ENCODE measurements at places on chromosomes 5 and 9.

- no peak for ATAC-seq
These were observed 8.9 kb upstream of the SMIM32 start for GRCh38 chr5:136201870-136202269.

DNA sequence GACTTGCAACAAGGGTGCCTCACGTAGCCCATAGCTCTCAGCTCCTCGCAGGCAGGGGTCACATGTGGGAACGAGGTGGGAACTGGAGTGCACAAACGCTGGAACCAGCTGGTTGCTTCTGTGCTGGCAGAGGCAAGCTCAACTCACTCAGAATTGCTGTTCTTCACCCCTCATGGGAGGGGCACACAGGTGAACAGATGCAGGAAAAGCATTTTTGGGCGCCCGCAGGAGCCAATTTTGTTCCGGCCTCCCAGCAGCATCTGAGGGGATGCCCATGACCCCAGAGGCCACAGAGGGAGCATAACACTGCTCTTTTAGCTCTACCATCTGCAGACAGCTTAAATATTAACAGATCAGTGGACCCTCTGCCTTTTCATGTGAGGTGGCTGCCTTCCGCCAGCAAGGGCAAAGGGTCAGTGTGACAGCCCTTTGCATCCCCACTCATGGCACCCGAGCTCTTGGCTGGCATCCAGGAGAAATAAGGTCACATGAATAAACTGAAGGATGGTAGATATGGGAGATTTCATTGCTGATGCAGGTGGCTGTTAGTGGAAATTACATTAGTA lies 196.2 kb downstream of the SLCO4C1 start:
- ATAC-seq, result no peak

- ATAC-seq, result no peak
These were observed 92.5 kb upstream of the TNFSF8 start for GRCh38 chr9:115022760-115023434.

DNA sequence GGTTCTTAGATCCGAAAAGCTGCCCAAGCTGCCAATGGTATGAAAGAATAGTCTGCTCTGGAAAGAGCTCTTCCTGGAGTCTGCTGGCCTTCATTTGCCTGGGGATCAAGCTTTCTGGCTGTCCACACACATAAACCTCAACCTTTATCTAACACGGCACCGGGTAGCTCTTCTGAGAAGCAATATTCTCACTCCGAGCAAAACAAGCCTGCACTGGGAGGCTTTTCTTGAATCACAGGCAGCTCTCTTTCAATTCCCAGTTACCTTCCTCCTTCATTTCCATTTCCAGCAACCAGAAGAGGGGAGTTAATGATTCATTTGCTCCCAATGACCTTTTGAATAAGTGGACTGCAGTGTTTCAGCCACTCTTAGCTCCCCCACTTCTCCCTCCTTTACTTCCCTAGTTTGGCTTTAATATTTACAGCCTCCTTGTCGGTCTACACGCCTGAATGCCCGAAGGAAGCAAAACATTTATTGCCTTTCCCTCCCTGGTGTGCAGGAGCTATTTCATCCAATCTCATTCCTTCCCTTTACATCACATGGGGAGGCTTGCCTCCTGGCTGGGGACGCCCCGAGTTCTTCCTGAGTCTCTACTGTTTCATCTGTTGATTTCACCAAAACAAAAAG lies 187.1 kb downstream of the ARHGEF28 start:
- ATAC-seq, result peak; percentile 82

DNA sequence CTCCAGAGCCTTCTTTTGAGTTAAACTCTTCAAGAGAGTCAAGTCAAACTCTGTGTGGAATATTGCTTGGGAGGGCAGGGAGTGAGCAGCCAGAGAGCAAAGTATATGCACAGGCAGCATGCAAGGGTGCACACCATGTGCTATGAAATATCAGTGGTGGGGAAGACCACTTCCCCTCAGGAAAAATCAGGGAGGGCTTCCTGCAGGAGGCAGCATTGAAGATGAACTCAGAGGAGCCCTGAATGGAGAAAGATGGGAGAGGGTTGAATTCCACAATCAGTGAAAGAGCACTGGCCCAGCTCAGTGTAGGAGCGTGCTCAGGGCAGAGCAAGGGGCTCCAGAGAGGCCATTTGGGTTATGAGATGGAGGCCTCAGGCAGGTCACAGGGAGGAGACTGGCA lies 41.9 kb downstream of the CCDC180 start:
- no peak for ATAC-seq

DNA sequence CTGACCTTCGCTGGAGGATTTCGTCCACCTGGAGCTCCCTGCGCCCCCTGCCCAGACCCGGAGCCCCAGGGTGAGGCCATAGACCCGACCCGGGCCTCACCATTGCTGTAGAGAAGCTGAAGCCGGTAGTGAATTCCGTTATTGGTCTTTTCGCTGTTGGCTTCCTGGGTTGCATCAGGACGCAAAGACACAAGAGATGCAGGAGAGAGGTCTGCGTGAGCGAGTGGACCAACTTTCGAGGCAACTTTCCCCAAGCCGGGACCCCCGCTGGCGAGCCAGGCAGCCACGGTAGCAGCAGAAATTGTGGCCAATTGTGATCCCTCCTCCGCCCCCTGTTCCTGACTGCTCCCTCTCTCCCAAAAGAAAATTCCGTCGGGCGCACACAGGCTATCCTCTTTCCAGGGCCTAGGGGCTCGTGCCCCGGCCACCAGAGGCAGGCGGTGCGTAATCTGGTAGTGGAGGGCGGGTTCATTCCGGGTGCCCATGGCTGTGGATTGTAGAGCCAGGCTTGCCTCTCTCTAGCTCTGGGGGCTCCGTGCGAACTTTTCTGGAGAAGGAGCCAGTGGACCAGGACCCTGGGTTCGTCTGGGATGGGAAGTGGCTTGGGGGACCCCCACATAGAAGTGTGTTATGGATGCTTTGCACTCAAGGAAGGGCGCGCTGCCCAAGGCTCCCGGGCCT lies 3.3 kb downstream of the EBF1 start:
- ATAC-seq, result no peak

GRCh38 chr5:133227082-133227481 lies 175.3 kb downstream of the HSPA4 start:
- no peak for ATAC-seq

- ATAC-seq, result no peak
These were observed 764.3 kb downstream of the MTRR start for GRCh38 chr5:8633259-8633658.

DNA sequence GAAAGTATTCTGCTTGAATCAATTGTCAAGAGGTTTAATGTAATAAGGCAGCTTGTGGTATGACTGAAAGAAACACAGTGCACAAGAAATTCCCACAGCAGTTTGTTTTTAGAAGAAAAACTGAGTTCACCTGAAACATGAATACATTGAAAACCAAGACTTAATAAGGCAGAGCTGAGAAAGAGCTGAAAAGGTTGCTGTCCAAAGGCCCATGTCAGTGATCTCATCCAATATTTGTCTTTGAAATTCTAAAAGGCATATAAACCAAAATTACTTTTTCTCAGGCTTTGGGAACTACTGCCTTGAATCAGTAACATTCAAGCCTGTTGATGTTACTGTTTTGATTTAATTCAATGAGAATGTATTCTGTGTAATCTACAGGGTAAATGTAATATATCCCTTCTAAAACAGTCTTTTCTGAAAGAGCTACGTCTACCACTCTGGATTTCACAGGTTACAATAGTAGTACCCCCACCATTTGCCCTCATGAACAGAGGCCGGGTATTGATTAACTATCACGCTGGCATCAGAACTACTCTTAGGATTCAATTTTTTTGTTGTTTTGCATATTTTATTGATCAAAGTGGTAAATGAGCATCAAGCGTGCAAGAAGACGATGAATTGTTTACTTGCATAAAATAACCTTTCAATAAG lies 57.8 kb downstream of the PPIC start:
- no peak for ATAC-seq

- peak; percentile 98 for ATAC-seq
These were observed 123.0 kb upstream of the LHFPL2 start for GRCh38 chr5:78771260-78772205.

GRCh38 chr5:35741126-35741716 lies 115.5 kb upstream of the IL7R start:
- ATAC-seq, result no peak

DNA sequence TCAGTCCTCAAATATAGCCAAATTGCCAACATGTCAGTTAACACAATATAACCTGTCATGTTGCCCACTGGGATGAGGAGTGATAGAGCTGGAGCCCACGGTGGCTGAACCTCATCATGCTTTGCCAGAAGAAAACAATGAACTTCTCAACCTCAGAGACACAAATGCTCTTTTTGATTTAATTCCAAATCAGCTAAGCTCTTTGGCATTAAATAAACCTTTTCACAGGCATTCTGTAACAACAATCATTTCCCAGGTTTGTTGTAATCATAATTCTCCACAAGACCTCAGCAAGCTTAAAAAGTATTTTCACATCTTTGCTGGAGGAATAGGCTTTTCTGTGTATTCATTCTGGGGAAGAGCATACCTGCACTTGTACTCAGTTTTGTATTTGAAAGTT lies 830.9 kb downstream of the MAT2B start:
- no peak for ATAC-seq

- ATAC-seq, result peak; percentile 79
These were observed 35.7 kb upstream of the TXN start for GRCh38 chr9:110291921-110292557.

DNA sequence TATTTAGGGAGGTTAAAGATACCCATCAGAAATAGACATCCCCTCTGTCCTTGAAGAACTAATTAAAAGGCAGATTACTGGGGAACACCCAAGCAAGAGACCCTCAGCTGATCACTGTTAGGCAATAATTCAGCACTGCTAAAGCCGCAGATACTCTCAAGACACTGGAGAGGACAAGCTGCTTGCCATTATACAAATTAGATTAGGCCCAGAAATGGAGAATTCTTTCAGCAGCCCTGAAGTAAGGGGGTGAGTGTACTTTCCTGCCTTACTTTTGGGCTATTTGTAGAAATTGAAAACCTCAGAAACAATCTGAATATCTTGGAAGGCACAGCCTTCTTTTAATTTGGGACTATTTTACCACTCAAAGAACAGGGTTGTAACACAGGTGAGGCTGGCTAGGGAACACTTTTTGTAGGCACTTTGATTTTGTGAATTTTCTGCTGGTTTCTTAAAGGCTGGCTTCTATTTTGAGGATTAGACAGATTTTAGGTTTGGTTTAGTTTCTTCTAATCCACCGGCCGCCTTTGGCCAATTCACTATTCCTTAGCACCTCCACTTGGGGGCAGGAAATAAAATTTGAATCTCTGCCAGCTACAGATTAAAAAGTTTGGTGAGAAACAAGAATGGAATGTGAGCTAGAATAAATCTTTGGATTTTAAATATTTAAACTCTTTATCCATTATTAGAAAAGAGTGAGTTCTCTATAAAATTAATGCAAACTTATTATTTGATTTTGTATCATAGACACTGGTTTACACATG lies 106.0 kb downstream of the SMARCA2 start:
- no peak for ATAC-seq

DNA sequence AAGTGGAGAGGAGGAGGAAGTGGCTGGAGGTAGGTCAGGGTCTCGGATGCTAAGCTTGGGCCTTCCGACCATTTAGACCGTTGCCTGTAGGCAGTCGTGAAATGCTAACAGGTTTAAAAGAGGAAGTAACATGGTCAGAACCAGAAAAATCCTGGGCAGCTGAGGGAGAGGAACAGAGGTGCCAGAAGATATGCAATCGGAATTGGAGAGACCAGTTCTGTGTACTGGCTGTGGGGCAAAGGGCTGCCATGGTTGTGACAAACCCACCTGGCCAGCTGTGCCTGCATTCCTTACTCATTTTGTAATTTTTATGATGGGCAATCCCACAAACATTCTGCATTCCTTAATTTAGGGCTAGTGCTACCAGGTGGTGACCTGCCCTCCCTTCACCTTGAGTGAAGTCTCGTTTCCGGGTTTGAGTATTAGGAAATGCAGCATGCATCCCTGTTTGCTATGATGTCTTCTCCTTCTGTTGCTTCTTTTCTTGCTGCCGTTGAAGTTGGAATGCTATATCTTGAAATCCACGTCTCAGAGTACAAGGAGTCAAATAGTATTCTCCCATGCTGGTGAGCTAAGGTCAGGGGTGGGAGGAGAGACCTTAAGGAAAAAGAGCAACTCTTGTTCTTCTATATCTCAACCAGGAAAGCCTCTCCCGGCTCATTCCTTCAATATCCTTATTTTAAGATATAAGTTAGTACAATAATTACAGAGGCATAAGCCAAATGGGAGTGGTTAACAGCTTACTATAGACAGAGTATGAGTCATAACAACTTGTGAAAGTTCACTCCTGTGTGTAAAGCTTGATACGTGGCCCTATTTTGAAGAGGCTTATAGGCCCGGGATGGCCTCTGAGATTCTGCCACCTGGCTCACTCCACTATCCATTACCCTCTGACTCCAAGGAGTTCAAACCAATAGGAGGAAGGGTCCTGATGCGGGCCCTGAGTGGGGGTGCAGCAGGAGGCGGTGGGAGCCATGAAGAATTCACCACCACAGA lies 37.0 kb downstream of the B4GALT1 start:
- ATAC-seq, result peak; percentile 87

DNA sequence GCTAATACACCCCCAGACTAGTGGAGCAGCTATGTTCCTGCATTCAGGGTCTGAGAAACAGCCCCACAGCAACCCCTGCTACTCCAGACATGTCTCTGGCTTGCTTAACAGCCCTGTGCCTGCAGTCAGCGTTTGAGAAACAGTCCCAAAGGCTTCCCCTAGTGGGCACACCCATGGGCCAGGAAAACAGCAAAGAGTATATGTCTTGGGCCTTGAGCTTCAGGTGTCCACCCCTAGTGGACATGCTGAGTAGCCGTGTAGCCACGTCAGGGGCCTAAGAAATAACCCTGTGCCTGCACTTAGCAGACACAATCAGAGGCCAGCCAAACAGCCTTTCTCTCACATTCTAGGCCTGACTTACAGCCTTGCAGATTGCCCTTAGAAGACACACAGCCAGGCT lies 698.6 kb downstream of the PTPRD start:
- ATAC-seq, result no peak

DNA sequence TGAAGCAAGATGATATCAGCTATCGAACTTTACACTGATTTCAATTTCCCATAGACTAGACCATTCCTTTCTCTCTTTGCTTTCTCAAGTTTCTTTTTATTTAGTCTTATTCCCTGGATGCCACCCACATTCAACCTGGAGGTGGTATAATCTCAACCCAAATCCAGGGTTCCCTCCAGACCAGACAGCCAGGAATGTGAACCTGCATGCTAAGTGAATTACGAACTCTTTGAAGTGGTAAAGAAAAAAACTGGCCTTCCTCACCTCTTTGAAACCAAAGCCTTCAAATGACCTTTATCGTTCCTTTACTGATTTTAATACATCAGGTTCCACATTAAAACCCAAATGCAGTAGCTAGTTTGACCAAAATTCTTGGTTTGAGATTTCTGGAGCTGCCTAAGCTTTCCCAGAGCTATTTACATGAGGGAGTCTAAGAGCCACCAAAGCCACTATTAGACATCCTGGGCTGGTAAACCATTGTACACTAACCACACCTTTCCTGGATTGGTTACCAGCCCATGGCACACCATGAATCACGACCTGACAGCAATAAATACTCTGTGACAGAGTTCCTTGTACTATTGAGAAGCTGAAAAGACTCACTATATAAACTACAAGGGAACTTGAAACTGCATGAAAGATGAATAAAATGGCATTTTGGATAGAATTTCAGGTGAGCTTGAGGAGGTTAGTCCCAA lies 323.7 kb downstream of the ADAMTS6 start:
- peak; percentile 67 for ATAC-seq

All from esophagus mucosa (tissue), 1 donor.